Vagina (tissue), 2 donors: ENCODE measurements at places on chromosomes 6 and 20.

DNA sequence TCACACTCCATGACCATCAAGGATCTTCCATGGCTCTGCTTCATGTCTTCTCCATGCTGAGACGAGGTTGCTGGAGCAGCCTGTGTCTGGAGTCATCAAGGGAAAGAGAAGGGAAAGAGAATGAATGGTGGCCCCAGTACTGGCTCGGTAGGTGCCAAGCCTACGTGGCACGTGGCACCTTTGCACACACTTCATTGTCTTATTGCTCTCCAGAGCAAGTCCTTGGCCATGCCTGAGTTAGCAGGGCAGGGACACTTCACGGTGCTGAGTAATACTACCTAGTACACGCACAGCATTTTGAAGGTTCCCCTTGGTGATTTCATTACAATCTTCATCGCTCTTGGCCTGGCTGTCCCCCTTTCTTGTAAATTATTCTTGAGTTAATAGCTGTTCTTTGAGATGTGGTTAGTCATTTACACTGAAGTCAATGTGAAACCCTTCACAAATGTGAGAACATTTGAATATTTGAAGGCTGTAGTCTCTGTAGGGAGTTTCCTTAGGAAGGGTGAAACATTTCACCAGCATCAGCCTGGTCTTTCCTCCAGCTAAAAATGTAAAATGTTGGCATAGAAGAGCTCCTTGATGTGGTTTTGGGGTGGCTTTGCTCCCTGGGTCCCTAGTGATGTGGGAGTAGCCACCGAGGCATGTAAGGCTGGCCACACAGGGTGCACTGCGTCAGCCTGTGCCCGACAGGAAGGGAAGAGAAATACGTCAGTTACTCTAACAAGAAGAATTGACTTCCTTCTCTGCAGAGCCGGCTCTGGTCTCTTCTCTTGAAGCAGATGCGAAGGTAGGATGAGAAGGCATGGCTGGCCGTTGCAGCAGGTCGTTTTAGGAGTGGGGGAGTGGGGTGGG, at the start of gene SYTL3:
Gene SYTL3 (plus strand): TSS at position 766 of the 855 bp plus-strand sequence. CDS start 13,215 bp downstream, outside the sequence.
- no peak for DNase-seq

DNA sequence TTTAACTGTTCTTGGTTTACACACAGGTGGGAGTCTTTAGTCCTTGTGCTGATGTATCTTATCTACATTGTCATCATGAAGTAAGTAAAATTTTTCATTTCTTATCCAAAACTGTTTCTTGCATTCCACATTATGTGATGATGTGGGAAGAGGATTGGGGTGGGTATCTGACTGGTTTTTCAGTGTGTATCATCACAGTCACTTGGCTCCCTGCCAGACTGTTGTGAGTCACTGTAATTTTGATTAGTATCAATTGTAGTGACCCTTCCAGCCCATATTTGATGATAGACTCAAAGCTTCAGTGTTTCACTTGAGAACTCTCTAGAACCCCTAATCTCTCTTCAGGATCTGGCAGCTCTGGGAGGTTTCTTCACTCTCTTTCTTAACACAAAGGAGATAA, 84.5 kb upstream of the RIN2 start:
- DNase-seq = no peak

GRCh38 chr20:32908334-32909292, 49.9 kb downstream of the EFCAB8 start:
- no peak for DNase-seq

- no peak for DNase-seq
These were observed 1113.1 kb upstream of the CITED2 start for GRCh38 chr6:140487586-140487985.

DNA sequence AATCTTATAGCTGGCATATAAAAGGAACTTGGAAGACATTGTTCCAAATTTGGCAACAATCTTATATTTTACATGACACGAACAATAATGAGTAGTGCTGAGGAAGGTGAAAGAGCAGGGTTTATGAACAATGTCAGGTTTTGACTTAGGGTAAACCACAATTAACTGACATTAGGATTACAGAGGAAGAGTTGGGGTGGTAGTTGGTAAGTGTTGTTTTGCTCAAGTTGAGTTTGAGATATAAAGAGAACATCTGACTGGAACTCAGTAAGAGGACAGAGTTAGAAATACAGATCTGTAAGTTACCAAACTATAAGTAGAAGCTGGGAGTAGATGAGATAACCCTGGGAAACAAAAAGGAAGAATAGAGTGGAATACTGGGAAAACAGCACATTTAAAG, 15.1 kb downstream of the RTN4IP1 start:
- DNase-seq = no peak

DNA sequence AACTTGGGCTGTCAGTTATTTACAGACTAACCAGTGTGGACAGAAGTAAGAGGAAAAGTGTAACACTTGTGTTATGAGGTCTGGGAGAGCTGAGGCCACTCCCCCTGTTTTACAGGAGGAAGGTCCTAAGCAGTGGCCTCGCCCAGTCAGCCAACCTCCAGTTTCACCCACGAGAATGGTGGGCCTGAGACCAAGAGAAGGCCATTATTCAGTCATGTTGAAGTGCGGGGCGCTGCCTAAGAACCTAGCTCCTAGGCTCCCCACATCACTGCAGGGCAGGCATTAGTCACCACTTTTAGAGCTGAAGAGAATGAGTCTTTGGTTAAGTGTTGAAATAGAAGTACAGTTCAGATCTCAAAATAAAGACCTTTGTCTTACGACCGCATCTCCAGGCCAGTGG, 27.9 kb downstream of the CDYL start:
- no peak for DNase-seq

- DNase-seq = no peak
These were observed 201.0 kb upstream of the FLRT3 start for GRCh38 chr20:14538433-14538832.

GRCh38 chr6:127618729-127619128, 41.8 kb downstream of the C6orf58 start:
- DNase-seq = no peak

- DNase-seq = no peak
These were observed 1355.0 kb upstream of the MAP3K7 start for GRCh38 chr6:91941838-91942237.

DNA sequence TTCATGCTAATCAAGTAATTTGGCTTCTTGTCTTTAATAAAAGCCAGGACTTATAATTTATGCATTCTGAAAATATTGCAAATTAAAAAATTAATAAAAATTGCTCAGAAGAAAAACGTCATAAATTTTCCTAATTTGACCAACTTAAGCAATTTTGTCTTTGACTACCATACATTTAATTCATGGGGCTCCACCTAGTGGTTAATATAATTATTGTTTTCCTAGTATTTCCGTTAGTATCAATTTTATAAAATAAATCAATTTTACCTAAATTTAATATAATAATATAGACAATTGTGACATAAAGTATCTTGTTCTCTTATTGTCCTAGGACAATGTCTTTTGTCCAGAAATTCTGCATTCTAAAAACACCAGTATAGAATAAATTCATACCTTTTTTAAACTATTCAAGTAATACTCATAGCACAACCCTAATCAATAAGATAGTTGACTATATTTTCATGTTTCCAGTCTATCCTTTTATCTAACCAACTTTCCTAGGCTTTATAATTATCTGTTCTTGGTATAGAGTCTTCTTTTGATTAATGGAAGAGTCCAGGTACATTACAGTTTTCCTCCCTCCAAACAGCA, 319.9 kb downstream of the TRDN start:
- DNase-seq = no peak

DNA sequence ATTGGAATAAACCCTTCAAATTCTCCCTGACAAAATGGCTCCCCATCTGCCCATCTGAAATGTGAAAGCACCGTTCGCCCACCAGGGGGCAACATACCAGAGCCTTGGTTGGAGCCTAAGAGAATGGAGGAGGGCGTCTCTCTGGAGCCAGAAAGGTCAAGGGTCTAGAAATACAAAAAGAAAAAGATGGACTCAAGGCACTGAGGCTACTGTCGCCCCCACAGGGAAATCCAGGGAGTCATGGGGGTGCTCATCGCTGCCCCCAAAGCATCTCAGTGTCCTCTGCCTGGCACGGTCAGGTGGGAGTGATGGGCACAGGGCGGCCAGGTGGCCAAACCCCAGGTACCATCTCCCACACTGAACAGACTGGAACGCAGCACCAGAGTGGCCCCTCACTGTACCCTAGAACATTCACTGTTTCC, 136.3 kb downstream of the ZMYND8 start:
- no peak for DNase-seq

- DNase-seq = no peak
These were observed 10.4 kb upstream of the MMP9 start for GRCh38 chr20:45998337-45998736.

GRCh38 chr20:15618110-15618509, 955.1 kb downstream of the KIF16B start:
- DNase-seq = no peak

GRCh38 chr6:28567506-28567905, 41.8 kb downstream of the GPX5 start:
- DNase-seq = no peak

- DNase-seq = no peak
These were observed 159.6 kb downstream of the TMEM200A start for GRCh38 chr6:130525408-130525807.

DNA sequence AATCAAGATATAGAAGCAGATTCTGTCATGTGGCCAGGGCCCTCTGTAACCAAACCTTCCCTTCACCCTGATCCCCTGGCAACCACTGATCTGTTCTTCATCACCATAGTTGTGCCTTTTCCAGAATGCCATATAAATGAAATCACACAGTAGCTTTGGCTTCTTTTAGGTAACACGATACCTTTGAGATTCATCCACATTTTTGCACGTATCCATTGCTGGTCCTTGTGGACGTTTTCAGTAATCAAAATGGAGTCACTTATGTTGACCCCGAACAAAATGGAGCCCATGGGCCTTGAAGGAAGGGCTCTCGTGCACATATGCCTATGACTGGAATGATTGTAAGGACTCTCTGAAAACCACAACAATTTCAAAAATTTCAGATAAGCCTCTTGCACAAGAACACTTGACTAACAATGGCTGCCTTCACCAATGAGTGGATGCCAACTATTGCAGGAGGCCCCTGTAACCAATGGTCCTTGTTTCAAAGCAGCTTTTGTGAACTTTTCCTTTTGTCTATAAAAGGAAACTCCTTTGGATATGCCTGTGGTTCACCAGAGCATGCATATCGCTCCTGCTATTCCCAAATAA, 84.3 kb upstream of the RALY start:
- DNase-seq = no peak

DNA sequence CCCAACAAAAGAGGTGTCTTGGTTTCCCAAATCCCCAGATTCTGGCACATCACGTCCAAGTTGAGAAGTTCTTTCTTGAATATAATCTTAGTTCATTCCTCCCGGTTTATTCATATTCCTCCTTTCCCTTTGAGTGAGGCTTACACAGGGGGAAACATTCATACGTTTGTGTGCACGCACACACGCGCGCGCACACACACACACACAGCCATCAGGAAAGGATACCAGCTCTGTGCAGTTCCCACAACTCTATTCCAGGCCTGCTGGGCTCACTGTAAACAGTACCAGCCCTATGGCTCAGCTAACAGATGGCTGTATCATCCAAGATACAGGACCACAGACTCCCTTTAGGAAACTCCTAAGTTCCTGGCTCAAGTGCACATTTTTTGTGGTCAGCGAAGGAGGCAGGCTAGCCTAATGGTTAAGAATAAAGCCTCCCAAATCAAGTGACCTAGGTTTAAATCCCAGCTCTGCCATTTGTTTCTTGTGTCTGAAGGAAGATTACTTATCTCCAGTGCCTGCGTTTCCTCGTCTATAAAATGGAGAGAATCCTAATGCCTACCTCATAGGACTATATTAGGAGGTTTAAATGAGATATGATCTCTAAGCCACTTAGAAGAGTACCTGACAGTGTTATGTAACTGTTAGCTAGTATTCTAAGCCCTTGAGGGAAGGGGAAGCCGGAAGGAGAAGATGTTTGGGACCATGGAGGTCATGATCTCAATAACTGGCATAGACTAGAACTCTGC, 3.7 kb upstream of the TAF8 start:
- DNase-seq = no peak

DNA sequence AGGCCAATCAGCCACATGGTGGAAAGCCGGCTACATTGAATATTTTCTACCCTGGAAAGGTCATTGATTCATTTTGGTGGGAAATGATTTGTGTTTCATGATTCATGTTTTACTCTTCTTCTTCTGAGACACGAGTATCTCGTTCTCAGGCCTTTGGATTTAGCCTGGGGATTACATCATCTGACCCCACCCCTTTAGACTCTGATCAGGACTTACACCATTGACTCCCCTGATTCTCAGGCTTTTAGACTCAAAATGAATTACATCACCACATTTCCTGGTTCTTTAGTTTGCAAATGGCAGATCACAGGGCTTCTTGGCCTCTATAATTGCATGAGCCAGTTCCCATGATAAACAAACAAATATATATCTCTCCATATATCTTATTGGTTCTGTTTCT, 228.8 kb downstream of the ADGRG6 start:
- DNase-seq = no peak

GRCh38 chr20:41770965-41771364, 152.8 kb upstream of the CHD6 start:
- DNase-seq = no peak

DNA sequence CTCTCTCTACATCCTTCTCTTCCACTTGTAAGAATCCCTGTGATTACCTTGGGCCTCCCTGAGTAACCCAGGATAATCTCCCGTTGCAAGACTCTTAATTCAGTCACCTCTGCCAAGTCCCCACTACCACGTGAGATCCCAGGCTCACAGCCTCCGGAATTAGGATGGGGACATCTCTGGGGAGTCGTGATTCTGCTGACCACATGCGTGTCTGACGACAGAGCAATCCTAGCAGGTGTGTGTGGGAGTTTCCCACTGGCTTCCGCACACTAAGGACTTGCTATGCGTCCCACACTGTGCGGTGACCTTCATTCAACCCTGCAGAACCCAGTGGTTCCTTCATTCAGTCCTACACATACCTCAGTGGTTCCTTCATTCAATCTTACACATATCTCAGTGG, 11.9 kb downstream of the CDH4 start:
- DNase-seq = no peak

DNA sequence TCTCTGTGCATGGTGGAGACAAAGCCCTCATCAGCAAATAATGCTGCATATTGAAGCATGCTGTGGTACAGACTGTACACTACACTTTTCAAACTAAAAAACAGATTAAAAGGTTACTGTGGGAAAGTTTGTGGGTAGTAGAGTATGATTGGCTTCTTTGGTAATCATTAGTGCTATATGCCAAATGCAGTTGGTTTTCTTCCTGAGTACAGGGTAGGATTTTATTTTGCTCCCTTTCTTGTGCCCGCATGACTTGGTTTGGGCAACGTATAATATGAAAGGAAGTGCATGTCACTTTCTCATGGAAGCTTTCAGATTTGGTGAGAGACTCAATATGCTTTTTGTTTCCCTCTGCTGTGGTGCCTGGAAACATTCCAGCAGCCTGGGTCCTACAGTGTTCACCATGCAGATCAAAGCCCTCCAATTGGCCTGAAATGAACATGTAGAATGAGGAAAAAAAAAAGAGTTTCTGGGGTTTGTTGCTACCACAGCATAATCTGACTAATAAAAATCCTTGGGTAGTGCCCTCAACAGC, 270.7 kb upstream of the ADGRB3 start:
- no peak for DNase-seq

DNA sequence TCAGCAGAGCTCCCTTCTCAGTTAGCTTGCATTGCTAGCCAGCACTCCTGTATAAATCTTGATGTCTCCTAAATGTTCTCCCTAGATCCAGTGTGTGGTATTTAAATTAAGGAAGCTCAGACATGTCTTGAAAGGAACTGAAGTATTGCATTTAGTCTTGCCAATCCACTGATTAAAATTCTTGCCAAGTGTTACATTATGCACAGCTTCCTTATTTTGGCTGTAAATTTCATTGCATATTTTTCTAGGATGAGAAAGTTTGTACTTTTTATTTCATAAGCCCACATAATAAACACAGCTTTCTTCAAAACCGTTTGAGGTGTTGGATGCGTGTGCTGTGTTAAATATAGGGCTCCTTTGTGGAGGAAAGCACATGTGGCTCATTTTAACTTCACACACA, 329.8 kb upstream of the FLRT3 start:
- DNase-seq = no peak
